ENCODE measurements at places on chromosomes 7 and 10.

GRCh38 chr10:49540056-49540797 is 1.3 kb upstream of the ERCC6 start:
- no peak for DNase-seq

- no peak for DNase-seq
Measured at GRCh38 chr10:25813511-25813910, 120.5 kb upstream of the MYO3A start.

- no peak for DNase-seq
Measured at GRCh38 chr7:28207486-28208158, 27.0 kb upstream of the JAZF1 start.

GRCh38 chr10:64959116-64959515 is 1437.9 kb downstream of the REEP3 start:
- no peak for DNase-seq

- peak; percentile 45 for DNase-seq
Measured at GRCh38 chr7:69359003-69359700, 239.1 kb upstream of the AUTS2 start.

- no peak for DNase-seq
Measured at GRCh38 chr10:124353896-124354295, 64.8 kb downstream of the OAT start.

- no peak for DNase-seq
Measured at GRCh38 chr7:155229548-155230168, 68.0 kb upstream of the INSIG1 start.

GRCh38 chr7:49397750-49398149 is 375.7 kb upstream of the VWC2 start:
- DNase-seq: no peak

DNA sequence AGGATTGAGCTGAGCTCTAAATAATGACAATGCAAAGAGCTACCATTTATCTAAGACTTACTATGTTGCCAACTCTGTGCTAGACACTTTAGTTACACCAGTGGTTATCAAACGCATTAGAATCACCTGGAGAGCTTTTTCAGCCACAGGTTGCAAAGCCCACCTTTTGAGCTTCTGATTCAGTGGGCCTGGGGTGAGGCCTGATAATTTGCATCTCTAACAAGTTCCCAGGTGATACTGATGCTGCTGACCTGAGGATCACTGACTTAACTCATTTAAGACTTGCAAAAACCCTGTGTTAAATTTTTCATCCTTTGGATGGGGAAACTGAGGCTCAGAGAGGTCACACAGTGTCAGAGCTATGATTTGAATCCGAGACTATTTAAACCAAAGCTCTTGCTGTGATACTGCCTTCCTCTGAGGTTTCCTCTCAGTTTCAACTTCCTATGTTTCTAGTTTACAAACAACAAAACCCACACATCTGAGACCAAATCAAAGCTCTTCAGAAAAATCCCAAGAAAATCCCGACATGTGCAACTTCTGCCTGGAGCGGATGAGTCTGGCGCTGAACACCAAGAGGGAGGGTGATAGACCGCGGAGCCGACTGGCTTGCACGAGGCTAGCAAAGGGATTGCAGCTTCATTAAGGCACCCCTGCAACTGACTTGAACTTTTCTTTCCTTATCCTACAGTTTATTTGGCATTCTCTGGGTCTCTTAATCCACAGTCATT is 124.9 kb downstream of the CYP26A1 start:
- DNase-seq: peak; percentile 70

DNA sequence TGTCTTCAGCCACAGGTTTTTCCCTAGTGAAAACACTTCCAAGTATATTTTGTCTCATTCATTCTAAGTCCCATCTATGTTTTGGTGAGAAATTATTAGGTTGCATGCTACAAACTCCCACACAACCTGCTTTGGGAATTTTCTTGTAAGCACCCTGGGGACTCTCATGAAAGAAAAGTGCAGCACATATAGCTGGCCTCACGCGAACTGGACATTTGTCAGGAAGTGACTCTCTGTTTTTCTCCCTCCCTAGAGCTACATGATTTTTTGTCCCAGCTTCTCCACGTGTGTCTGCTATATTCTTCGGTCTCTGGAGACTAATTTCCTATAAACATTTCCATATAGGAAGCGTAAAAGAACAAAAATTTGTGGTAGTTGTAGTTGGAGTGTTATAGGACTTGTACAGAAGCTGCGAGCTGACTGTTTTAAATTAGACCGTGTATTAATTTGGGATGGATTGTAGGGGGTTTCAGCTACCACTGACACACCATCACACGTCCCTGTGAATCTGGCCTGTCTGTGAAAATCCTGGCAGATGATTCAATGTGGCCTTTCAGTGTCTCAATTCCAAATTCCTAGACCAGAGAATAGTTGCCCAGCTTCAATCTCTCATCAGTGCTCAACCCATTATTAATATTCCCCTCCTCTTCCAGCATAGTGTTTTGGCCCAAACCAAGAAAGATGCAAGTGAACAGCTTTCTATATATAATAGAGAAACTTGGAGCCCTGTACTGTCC is 40.2 kb downstream of the ARL4A start:
- DNase-seq: no peak

DNA sequence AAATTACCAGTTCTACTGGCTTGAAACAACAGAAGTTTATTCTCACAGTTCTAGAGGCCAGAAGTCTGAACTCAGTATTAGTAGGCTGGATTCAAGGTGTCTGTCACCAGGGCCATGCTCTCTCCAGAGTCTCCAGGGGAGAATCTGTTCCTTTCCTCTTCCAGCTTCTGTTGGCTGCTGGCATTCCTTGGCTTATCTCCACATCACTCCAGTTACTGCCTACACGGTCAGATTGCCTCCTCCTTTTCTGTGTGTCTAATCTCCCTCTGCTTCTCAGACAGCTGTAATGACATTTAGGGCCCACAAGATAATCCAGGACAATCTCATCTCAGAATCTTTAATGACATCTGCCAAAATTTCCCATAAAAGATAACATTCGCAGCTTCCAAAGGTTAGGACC is 36.6 kb downstream of the MAPK8 start:
- no peak for DNase-seq

GRCh38 chr7:157881048-157881771 is 544.4 kb downstream of the DNAJB6 start:
- no peak for DNase-seq
